Activated T-helper 2 cell treated with anti-CD3 and anti-CD28 coated beads, Interferon-gamma antibody, Interleukin-2, Interleukin-4, amounts not matched to agents 10 μg/mL and 5 μg/mL and 100 μg/mL, durations not matched to agents 14 hours and 24 hours and 36 hours (primary cell): ENCODE measurements at places on chromosomes 4 and X.

DNA sequence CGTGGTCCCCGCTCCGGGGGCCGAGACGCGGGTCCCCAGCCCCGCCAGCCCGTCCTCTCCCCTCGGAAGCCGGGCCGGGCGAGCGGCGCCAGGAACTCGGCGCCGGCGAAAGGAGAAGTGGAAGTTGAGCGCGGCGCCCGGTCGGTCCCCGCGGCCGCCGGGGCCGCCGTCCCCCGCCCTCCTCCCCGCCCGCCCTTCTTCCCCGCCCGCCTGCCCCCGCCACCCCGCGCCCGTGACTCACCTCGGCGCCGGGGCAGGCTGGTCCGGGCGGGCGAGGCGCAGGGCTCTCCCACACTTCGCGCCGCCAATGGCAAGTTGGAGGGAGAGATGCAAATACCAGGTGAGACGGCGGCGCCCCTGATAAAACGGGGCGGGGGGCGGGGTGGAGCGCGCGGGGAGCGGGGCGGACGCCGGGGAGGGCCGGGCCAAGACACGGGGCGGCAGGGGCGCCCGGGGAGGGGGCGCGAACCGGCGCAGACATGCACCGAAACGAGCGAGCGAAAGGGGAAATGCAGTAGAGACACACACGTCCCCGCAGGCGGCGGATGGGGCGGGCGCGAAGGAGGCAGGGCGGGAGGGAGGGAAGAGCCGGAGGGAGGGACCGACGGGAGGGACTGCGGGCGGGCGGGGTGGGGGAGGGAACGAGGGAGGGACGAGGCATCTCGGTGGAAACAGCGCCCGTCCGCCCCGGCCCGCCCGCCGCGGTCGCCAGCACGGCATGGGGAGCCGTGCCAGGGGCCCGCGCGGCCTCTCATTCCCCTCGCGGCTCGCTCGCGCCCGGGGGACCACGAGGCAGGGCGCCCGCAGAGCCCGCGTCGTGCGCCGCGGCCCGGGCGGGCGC, at the start of gene ELF4:
TSS of gene ELF4 (minus strand) at position 119 of the 841 bp plus-strand sequence. CDS start 29,167 bp downstream, outside the sequence.
- H3K4me3 ChIP-seq: peak within 1 kb of the TSS; percentile 94
- peaks cover 34% of the 10 kb centered on the region for H3K4me1 ChIP-seq

DNA sequence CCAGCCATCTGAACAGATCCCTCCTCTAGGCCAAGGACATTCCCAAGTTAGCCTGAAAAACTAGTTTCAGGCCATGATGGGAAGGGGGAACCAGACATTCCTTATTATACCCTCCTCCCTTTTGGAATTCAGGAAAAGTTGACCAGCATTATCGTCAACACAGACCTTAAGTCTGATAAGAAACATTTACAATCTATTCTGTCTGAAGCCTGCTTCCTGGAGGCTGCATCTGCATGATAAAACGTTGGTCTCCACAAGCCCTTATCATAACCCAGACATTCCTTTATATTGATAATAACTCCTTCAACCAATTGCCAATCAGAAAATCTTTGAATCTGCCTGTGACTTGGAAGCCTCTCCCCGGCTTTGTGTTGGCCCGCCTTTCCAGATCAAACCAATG, 44.3 kb downstream of the EFHC2 start:
- no peaks in the 10 kb centered on the region for H3K36me3 ChIP-seq
- no peak overlapping the region for H3K4me3 ChIP-seq
- H3K4me1 ChIP-seq: no peaks in the 10 kb centered on the region
- no peak overlapping the region for H3K27ac ChIP-seq
- H3K27me3 ChIP-seq: no peaks in the 10 kb centered on the region
- no peak for DNase-seq

DNA sequence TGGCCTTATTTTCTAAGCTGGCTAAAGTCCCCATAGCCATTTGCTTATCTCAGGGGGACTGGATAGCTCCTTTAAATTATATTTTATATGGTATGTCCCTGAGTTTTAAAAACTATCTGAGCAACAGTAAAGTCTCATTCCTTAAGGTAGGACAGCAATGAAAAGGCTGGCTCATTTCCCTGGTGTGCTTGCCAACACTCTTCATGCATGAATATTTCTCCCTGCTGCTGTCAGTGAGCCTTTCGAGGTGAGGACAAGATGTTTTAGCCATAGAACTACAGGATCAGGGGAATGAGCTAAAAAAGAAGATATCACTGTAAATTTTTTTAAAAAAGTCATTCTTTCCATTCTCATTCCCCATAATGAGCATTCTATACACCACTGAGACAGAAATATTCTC, 427.3 kb upstream of the FAM241A start:
- H3K27me3 ChIP-seq: no peaks in the 10 kb centered on the region
- H3K36me3 ChIP-seq: no peaks in the 10 kb centered on the region
- no peaks in the 10 kb centered on the region for H3K4me1 ChIP-seq
- H3K4me3 ChIP-seq: no peak overlapping the region
- H3K27ac ChIP-seq: no peak overlapping the region

GRCh38 chrX:129654652-129655546, at the start of gene APLN:
Gene APLN, minus strand, starts transcription at chrX:129654956. Its CDS starts 326 bp downstream, at chrX:129654630.
- H3K4me3 ChIP-seq: peak within 1 kb of the TSS; percentile 67
- peaks cover 3% of the 10 kb centered on the region for H3K4me1 ChIP-seq
- no peaks in the 10 kb centered on the region for H3K36me3 ChIP-seq
- no peak within 1 kb of the TSS for H3K27ac ChIP-seq
- no peak for DNase-seq
- peaks cover 25% of the 10 kb centered on the region for H3K27me3 ChIP-seq

- no peak overlapping the region for H3K4me3 ChIP-seq
- H3K27ac ChIP-seq: no peak overlapping the region
- H3K36me3 ChIP-seq: no peaks in the 10 kb centered on the region
- DNase-seq: no peak
- H3K4me1 ChIP-seq: no peaks in the 10 kb centered on the region
These were observed 104.1 kb downstream of the FIP1L1 start for GRCh38 chr4:53481586-53481985.
